Left renal pelvis (tissue), 4 donors: ENCODE measurements at places on chromosomes 6 and 20. TPM values are rescaled to one million over a fixed set of nuclear protein-coding genes. Genes with fewer than 3 reads are reported as not detected.

DNA sequence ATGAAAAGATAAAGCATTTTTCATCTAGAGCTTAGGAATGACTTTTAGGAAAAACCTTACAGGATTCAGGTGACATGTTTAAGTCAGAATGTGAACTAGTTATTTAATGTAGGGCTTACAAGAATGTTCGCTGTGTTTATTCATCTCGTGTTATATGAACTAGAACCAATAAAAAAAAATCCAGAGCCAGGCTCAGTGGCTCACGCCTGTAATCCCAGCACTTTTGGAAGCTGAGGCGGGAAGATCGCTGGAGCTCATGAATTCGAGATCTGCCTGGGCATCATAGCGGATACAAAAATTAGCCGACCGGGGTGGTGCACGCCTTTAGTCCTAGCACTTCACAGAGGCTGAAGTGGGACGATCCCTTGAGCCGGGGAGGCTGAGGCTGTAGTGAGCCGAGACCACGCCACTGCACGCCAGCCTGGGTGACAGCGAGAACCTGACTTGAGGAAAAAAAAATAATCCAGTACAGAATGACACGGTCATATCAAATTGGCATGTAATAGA is 46.3 kb downstream of the OR2B2 start:
- no peak for DNase-seq

The PNLDC1 gene
- polyA plus RNA-seq, result 1.7 TPM

The NHLRC1 gene
- polyA plus RNA-seq, result 2.4 TPM

The ENPP1 gene
- 14.5 TPM for polyA plus RNA-seq

DNA sequence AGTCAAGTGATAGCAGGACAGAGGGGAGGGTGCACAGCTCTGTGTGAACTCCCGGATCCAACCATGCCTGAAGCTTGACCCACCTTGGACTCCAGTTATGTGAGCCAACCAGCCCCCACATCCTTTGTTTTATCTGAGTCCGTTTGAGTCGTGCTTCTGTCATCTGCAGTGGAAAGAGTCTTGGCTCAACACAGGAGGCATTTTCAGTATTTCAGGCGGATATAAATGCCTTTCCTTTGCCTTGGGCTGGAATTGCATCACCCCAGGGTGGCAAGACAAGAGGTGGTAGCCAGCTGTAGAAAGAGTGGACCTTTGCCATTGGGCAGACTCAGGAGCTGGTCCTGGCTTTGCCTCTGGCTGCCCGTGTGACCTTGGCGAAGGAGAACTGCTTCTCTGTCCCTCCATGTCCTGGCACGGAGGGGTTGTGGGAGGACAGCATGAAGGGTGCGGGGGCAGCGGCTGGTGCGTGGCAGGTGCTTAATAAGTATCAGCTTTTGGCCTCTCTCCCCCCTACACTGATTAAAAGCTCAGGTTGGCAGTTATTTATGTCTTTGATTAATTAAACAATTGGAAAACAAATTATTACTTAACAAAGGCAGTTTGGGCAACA is 42.6 kb upstream of the APCDD1L start:
- no peak for DNase-seq

GRCh38 chr6:167667204-167668018 is 159.3 kb upstream of the AFDN start:
- no peak for DNase-seq

DNA sequence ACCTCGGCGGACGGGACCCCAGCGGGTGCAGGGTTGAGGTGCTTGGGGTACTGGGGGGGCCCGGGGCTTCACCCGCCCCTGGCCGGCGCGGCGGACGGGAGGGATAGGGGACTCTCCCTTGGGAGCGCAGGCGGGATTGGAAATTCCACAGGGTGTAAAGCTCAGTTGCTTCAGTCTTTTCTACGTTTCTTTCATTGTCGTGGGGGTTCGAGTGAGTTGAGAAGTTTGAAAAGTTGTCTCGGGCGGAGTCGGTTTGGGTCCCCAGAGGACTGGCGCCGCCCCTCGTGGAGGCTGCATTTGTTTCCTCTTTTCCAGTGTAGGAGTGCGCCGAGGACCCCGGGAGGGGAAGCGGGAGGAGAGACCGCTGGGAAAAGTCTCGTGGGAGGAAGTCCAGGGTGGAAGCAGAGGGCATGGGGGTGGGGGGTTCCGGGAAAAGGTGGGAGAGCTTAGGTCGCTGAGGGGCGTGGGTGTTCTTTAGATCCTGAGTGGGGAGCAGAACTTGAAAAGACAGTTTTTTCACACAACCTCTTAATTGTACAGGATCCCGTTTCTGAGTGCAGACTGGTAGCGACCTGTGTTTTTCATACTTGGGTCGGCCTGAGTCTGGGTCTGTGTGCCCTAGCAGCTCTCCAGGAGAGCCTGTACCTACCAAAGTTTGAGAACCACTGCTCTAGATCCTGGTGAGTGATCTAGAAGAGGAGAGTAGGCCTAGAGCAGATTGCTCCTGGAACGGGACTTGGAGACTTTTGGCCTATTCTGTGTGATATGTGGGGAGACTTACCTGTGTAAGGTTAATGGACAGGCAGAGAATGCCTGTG is 495 bp downstream of the FAM83B start:
- peak; percentile 31 for DNase-seq

DNA sequence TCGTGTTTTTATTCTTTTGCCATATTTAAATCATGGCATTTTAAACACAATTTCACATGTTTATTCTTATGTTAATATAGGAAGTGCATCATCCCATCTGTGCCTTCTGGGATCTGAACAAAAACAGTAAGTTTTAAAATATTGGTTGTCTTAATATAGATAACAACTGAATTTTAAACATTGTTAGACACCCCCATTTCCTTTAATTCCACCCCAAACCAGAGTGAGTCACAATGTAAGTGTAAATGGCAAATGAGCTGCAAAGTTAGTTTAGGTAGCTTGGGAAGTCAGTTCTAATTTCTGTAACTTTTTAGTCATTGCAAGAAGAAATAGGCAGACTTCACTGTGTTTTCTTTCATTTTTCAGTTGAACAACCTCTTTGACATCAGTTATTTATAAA is 108.0 kb downstream of the ADGRG6 start:
- no peak for DNase-seq

The GCNT2 gene
- polyA plus RNA-seq, result 17.8 TPM
